WTC11 (cell line): ENCODE measurements at places on chromosomes 3 and 15.

DNA sequence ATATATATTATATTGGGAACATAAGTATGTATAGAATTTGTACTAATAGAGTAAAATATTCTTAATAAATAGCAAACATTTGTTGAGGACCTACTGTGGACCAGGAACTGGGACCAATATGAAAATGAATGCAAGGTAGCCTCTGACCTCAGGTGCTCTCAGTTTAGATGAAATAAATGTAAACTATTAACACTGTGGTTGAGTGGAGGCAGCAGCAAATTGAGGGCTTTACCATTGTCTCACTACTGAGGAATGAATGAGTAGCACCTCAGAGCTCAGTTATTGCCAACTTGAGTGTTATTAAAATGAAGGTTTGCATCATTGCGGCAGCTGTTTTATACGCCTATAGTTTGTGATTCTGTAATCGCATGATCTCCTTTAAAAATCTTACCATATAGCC lies 90.9 kb upstream of the CGNL1 start:
- no peak for DNase-seq

- DNase-seq = no peak
Measured at GRCh38 chr3:167691366-167691765, 37.6 kb upstream of the WDR49 start.

GRCh38 chr3:194003114-194004057 lies 132.6 kb upstream of the HES1 start:
- peak; percentile 38 for DNase-seq

DNA sequence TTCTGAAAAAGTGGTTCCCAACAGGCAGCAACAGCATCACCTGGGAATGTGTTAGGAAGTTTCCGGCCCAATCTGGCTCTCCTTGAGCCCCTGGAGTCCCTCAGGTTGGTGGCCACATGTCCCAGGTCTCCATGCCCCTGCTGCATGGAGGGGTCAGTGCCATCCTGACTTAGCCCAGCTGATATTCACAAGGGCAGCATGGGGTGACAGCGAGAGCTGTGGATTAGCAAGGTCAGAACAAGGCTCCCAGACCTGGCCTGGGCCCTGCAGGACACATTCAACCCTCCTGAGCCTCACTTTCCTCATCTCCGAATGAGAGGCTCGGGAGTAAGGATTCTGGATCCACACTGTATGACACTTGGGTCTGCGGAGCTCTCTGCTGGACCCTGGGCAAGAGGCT lies 243.8 kb upstream of the TLE3 start:
- DNase-seq = no peak

DNA sequence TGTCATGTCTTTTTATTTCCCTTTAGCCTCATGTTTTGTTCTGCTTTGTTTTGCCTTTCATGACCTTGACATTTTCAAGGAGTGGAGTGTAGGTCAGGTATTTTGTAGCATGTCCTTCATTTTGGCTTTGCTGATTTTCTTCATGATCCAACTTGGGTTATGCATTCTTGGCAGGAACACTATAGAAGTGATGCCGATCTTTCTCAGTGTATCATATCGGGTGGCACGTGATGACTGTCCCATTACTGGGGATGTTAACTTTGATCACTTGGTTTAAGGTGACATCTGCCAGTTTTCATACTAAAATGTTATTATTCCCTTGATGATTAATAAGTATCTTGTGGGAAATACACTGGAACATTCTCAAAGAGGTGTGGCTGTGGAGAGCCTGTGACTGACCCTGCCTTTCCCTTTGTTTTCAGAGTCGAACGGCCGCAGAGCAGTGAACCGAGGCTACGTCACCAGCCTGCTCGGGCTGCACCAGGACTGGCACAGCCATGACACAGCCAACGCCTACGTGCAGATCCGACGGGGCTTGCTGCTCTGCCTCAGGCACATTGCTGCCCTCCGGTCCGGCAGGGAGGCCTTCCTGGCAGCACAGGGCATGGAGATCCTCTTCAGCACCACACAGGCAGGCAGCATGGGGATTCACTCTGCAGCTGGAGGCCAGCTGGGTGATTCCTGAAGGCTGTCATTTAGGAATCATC lies 167.7 kb downstream of the AGBL1 start:
- DNase-seq = no peak

GRCh38 chr3:33115024-33115768 lies 1.4 kb downstream of the CRTAP start:
- DNase-seq = no peak

- no peak for DNase-seq
Measured at GRCh38 chr3:143895805-143896204, 47.5 kb upstream of the SLC9A9 start.

DNA sequence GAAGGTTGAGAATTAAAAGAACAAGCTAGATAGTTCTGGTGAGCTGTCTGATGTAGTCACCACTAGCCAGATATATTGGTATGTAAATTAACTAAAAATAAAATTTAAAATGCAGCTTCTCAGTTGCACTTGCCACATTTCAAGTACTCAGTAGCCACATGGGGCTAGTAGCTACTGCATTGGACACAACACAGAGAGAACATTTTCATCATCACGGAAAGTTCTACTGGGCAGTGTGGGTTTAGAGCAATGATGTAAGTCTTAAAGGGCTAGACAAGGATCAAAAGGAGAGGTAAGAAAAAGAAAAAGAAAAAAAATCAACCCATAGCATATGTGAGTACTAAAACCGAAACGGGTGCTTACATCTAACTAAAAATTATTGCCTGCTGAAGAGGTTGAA lies 282.4 kb upstream of the LRRFIP2 start:
- DNase-seq = no peak

GRCh38 chr3:118239253-118239652 lies 795.4 kb downstream of the IGSF11 start:
- no peak for DNase-seq

GRCh38 chr3:26712211-26713026 lies 89.8 kb downstream of the LRRC3B start:
- DNase-seq = no peak
